Cerebellar nuclear complex (tissue), 1 donor: ENCODE measurements at places on chromosomes 5 and 9.

GRCh38 chr9:16025627-16026026 is 472.8 kb downstream of the CCDC171 start:
- DNase-seq, result no peak

- DNase-seq, result no peak
Measured at GRCh38 chr9:105342147-105342505, 97.7 kb downstream of the SLC44A1 start.

GRCh38 chr9:107523539-107523938 is 34.0 kb upstream of the KLF4 start:
- no peak for DNase-seq

GRCh38 chr5:89396278-89396954 is 513.4 kb upstream of the MEF2C start:
- DNase-seq, result no peak

- DNase-seq, result no peak
Measured at GRCh38 chr9:109437286-109437685, 60.8 kb downstream of the PTPN3 start.

GRCh38 chr9:23431459-23431858 is 394.6 kb downstream of the ELAVL2 start:
- no peak for DNase-seq

DNA sequence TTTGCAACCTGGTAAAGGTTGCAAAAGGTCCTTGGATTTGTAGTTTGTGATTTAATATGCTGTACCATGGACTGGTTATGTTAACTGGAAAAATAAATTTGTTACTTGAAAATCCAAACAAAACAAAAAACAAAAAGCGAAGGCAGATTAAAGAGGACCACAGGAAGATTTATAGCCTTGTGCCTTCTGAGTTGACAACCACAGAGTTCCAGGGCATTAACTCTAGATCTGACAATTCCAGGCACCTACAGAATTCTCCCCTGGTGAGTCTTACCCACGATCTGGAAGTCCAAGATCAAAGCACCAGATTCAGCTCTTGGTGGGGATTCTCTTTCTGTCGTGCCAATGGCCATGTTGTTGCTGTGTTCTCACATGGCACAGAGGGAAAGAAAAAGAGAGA is 107.9 kb upstream of the SELENOP start:
- DNase-seq, result no peak
